ENCODE measurements at places on chromosomes 6 and 20. TPM values are rescaled to one million over a fixed set of nuclear protein-coding genes. Genes with fewer than 3 reads are reported as not detected.

Gene PTGIS
- 6.3 TPM for polyA plus RNA-seq

Gene PRSS35
- polyA plus RNA-seq: 73.4 TPM

Gene SLC2A10
- polyA plus RNA-seq: 23.9 TPM

Gene KHDC3L
- not detected for polyA plus RNA-seq

Gene SLC4A11
- polyA plus RNA-seq: 0.44 TPM

Gene MYLK4
- polyA plus RNA-seq: 1.8 TPM

Gene SYTL3
- 7.4 TPM for polyA plus RNA-seq

Gene LCA5
- polyA plus RNA-seq: 15.5 TPM

Gene ELOVL5
- 76.7 TPM for polyA plus RNA-seq

Gene IRF4
- polyA plus RNA-seq: 0.36 TPM

Gene DLK2
- polyA plus RNA-seq: 1.5 TPM

Gene NFATC2
- 9.3 TPM for polyA plus RNA-seq

Gene PAK5
- polyA plus RNA-seq: 0.41 TPM

Gene EYA4
- polyA plus RNA-seq: 8.1 TPM

Gene KIAA1755
- 4.9 TPM for polyA plus RNA-seq

Gene CD40
- 18.2 TPM for polyA plus RNA-seq

Gene EYA2
- polyA plus RNA-seq: 0.77 TPM

Gene RIPPLY2
- not detected for polyA plus RNA-seq

Gene CTCFL
- 0.49 TPM for polyA plus RNA-seq
